ENCODE measurements at places on chromosomes 6 and 20.

DNA sequence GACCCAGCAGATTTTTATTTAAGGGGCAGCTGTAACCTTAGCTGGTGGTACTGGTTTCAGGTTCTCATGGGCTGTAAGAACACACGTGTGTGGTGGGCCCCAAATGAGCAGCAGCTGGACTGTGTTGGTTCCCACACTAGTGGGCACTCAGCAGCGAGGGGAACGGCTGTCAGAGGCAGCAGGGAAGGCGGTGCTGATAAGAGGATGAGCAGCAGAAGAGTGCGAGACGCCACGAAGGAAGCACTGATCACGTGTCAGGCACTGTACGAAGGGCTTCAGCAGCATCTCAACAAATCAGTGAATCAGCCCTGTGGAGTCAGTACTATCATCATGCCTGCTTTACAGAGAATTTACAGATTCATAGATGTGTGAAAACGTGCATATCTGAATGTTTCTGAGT lies 41.0 kb upstream of the EMILIN3 start:
- no peak for DNase-seq
- no peaks in the 10 kb centered on the region for H3K27me3 ChIP-seq
- no peak overlapping the region for H3K4me3 ChIP-seq

DNA sequence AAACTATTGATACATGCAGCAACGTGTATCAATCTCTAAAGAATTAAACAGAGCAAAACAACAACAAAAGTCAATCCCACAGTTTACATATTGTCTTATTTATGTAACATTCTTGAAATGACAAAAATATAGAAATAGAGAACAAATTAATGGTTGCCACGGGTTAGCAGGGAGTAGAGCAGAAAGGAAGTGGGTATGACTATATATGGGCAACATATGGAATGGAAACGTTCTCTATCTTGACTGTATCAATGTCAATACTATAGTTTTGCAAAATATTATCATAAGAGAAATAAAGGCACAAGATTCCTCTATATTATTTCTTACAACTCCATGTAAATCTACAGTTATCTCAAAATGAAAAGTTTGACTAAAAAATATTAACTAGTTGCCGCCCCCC lies 12.8 kb downstream of the AK9 start:
- H3K27ac ChIP-seq, result no peak overlapping the region
- no peak overlapping the region for H3K4me3 ChIP-seq
- no peaks in the 10 kb centered on the region for H3K36me3 ChIP-seq
- no peak for DNase-seq

- no peak overlapping the region for H3K4me3 ChIP-seq
- H3K27ac ChIP-seq, result no peak overlapping the region
- H3K4me1 ChIP-seq, result no peaks in the 10 kb centered on the region
- no peaks in the 10 kb centered on the region for H3K36me3 ChIP-seq
- no peaks in the 10 kb centered on the region for H3K27me3 ChIP-seq
- DNase-seq, result no peak
Observed at GRCh38 chr20:55103188-55103587, 627.8 kb downstream of the DOK5 start.

GRCh38 chr20:16124911-16125776 lies 448.1 kb downstream of the KIF16B start:
- H3K4me3 ChIP-seq, result no peak overlapping the region
- DNase-seq, result peak; percentile 47
- no peaks in the 10 kb centered on the region for H3K36me3 ChIP-seq
- H3K27ac ChIP-seq, result peak overlapping the region; percentile 80

GRCh38 chr6:90811596-90812226 lies 224.8 kb upstream of the MAP3K7 start:
- H3K4me3 ChIP-seq, result no peak overlapping the region
- no peaks in the 10 kb centered on the region for H3K27me3 ChIP-seq
- H3K36me3 ChIP-seq, result no peaks in the 10 kb centered on the region
- no peak overlapping the region for H3K27ac ChIP-seq
- no peaks in the 10 kb centered on the region for H3K4me1 ChIP-seq

DNA sequence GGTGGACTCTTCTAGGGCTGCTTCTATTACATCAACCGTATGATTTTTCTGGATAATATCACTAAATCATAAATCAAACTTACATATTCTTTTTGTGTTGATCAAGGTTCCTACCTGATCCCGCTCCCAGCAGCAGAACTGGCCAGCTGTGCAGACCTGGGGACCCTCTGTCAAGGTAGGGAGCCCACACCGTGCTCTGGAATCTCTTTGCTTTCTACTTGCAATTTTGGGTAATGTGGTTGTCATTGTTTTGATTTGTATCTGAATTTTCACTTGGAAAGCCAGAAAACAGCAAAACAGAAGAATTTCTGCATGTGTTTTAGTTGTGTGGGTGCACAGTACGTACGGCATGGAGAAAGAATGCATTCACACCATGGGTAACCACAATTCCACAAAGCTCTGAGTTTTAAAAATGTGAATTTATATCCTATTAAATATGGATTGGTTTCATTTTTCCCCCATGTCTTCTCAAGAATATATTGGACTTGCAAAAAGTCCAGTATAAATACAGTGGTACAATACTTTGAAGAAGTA lies 80.1 kb downstream of the ADGRG6 start:
- no peak for DNase-seq
- no peaks in the 10 kb centered on the region for H3K36me3 ChIP-seq
- H3K27ac ChIP-seq, result no peak overlapping the region
- H3K27me3 ChIP-seq, result no peaks in the 10 kb centered on the region

- H3K4me1 ChIP-seq, result peaks cover 6% of the 10 kb centered on the region
- no peak overlapping the region for H3K27ac ChIP-seq
- H3K36me3 ChIP-seq, result no peaks in the 10 kb centered on the region
Observed at GRCh38 chr6:150314230-150315188, 54.3 kb upstream of the IYD start.

GRCh38 chr6:56977192-56977591 lies 22.3 kb downstream of the BEND6 start:
- no peaks in the 10 kb centered on the region for H3K4me1 ChIP-seq
- H3K4me3 ChIP-seq, result no peak overlapping the region
- H3K36me3 ChIP-seq, result no peaks in the 10 kb centered on the region
- DNase-seq, result no peak

DNA sequence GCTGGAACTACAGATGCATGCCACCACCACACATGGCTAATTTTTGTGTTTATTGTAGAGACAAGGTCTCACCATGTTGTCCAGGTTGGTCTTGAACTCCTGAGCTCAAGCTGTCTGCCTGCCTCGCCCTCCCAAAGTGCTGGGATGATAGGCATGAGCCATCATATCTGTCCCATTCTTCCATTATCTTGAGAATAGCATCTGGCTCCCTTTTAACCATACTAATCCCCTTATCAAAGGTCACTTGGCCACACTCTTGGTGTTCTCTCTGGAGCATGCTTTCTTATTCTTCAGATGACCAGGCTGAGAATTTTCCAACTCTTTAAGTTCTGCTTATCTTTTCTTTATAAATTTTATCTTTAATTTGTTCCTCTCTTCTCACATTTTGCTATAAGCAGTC lies 15.9 kb upstream of the TRERF1 start:
- no peaks in the 10 kb centered on the region for H3K36me3 ChIP-seq
- no peak overlapping the region for H3K27ac ChIP-seq
- H3K27me3 ChIP-seq, result no peaks in the 10 kb centered on the region
- no peak overlapping the region for H3K4me3 ChIP-seq
- no peak for DNase-seq
- H3K4me1 ChIP-seq, result no peaks in the 10 kb centered on the region

- no peak for DNase-seq
- no peak overlapping the region for H3K27ac ChIP-seq
- H3K36me3 ChIP-seq, result no peaks in the 10 kb centered on the region
- H3K4me1 ChIP-seq, result peaks cover 8% of the 10 kb centered on the region
- no peak overlapping the region for H3K4me3 ChIP-seq
- no peaks in the 10 kb centered on the region for H3K27me3 ChIP-seq
Observed at GRCh38 chr20:32495217-32495565, 89.9 kb downstream of the NOL4L start.

- DNase-seq, result no peak
- no peaks in the 10 kb centered on the region for H3K4me1 ChIP-seq
- no peak overlapping the region for H3K27ac ChIP-seq
Observed at GRCh38 chr6:159616456-159616855, 76.6 kb downstream of the SOD2 start.

GRCh38 chr6:21431526-21431925 lies 162.0 kb upstream of the SOX4 start:
- H3K4me1 ChIP-seq, result no peaks in the 10 kb centered on the region
- H3K4me3 ChIP-seq, result no peak overlapping the region
- DNase-seq, result no peak

DNA sequence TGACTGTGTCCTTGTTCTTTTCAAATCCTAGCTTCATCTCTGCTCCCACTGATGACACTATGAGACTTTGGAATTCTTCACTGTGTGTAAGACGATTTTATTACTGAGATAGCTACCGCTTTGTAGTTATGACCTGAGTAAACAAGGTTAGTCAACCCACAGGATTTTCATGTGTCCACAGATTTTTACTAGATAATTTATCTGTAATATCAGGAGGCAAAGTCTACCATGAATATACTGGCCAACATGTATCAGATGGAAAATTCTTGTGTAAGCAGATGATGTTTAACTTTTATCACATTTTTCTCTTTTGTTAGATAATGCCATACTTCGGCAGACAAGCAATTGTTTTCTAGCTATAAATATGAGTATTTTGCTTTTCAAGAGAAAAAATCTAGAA lies 119.8 kb downstream of the SGK1 start:
- H3K27me3 ChIP-seq, result no peaks in the 10 kb centered on the region
- H3K27ac ChIP-seq, result no peak overlapping the region
- no peak for DNase-seq
- no peak overlapping the region for H3K4me3 ChIP-seq

DNA sequence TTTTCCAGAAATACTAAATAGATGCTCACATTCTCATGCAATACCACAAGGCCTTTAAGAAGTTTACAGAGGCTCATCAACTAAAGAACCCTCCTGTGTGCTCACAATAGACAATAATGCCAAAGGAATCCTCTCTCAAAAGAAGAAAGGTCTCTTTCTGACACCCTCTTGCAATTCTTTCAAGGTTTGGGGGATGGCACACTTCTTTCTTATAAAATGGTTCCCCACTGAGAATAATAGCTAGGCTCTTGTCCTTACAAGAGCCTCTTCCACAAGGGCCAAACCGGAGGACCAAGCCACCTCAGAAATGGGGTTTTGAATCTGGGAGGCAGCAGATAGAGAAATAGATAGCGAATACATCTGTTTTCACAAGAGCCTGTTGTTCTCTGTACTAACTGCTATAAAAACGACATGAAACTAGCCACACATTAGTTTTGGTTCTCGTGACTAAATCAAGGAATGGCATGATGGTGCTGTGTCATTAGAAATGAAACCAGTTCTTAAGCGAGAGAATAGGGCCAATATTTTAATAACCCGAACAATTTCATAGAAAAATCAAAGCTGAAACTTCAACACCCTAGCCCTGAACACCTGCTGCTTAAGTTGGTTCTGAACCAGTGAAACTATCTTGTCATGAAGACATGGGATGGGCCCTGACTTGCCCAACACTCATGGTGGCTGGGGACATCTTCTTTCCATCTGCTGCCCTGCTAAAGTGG lies 81.1 kb downstream of the PRDM1 start:
- no peak overlapping the region for H3K27ac ChIP-seq
- DNase-seq, result no peak
- no peaks in the 10 kb centered on the region for H3K36me3 ChIP-seq
- H3K27me3 ChIP-seq, result no peaks in the 10 kb centered on the region

DNA sequence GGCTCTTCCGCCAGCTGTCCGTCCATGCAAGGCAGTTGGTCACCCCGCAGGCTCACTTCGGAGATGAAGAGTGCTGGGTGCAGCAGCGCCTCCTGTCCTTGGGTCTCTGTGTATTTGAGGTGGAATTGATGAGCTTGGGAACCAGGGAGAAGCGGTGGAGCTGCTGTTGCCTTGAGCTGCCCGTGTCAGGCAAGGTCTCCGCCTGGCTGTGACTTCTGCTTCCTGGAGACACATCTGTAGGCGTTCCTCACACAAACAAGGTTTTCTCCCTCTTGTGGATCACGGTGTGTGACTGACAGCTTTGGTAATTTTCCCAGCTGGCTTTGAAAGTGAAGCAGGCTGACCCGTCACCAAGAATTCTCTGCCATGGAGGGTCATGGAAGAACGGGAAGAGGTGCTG lies 2.5 kb upstream of the SLC17A9 start:
- no peak for DNase-seq
- H3K4me3 ChIP-seq, result no peak overlapping the region
- H3K36me3 ChIP-seq, result peaks cover 27% of the 10 kb centered on the region
- no peaks in the 10 kb centered on the region for H3K27me3 ChIP-seq
- H3K4me1 ChIP-seq, result peaks cover 27% of the 10 kb centered on the region

DNA sequence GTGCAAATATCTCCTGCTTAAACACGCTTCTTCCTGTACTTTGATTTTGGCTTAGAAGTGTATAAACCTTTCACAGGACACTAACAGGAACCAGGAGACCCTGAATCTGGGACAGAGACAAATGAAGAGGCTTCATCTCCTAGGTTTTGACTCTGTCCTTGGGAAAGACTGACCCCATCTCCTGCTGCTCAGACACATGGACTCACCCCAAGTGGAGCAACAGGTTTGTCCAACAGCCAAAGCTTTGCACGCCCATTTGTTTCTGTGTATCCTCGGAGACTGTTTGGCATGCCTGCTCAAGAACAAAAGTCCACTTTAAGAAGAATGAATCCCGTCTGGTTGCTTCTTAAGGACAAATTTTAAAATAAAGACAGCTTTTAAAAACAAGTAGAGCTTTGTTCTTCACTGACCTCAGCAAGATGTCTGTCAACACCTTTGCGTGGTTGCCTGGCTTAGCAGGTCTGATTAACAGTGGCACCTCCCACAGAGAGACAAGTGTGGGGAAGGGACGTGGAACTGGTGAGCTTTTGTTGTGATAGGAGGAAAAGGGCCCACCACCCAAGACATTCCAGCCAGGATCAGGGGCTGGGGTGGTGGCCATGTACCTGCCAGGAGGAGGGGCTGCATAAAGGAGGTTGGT lies 202.6 kb downstream of the SOD2 start:
- no peak overlapping the region for H3K27ac ChIP-seq
- H3K36me3 ChIP-seq, result no peaks in the 10 kb centered on the region
- no peaks in the 10 kb centered on the region for H3K27me3 ChIP-seq
- peak; percentile 17 for DNase-seq
- no peaks in the 10 kb centered on the region for H3K4me1 ChIP-seq
- no peak overlapping the region for H3K4me3 ChIP-seq

- no peak overlapping the region for H3K4me3 ChIP-seq
- H3K27ac ChIP-seq, result no peak overlapping the region
- no peaks in the 10 kb centered on the region for H3K36me3 ChIP-seq
- DNase-seq, result no peak
- H3K27me3 ChIP-seq, result no peaks in the 10 kb centered on the region
Observed at GRCh38 chr6:30960907-30961673, 20.3 kb downstream of the MUCL3 start.

DNA sequence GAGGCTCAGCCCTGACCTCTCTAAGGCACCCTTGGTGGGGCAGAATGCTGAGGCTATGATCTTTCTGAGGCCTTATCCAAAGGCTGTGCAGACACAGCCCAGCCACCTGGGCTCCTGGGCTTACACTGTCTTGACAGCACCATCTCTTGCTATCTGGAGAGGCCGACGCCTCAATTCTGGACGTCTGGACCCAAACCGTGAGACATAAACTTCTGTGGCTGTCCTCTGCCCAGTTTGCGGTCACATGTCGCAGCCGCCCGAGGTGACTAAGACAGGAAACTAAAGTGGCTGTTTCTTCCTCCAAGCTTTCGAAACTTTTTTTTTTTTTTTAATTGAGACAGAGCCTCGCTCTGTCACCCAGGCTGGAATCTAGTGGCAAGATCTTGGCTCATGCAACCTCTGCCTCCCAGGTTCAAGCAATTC lies 49.3 kb downstream of the PRR18 start:
- no peaks in the 10 kb centered on the region for H3K27me3 ChIP-seq
- H3K4me1 ChIP-seq, result no peaks in the 10 kb centered on the region
- H3K36me3 ChIP-seq, result no peaks in the 10 kb centered on the region
- no peak overlapping the region for H3K27ac ChIP-seq

GRCh38 chr6:25476126-25476525 lies 175.9 kb upstream of the SCGN start:
- no peak for DNase-seq
- no peaks in the 10 kb centered on the region for H3K4me1 ChIP-seq
- H3K27me3 ChIP-seq, result no peaks in the 10 kb centered on the region
- no peak overlapping the region for H3K4me3 ChIP-seq
- no peak overlapping the region for H3K27ac ChIP-seq
